Epithelial cell of proximal tubule (primary cell): ENCODE measurements at places on chromosomes 6 and 20.

DNA sequence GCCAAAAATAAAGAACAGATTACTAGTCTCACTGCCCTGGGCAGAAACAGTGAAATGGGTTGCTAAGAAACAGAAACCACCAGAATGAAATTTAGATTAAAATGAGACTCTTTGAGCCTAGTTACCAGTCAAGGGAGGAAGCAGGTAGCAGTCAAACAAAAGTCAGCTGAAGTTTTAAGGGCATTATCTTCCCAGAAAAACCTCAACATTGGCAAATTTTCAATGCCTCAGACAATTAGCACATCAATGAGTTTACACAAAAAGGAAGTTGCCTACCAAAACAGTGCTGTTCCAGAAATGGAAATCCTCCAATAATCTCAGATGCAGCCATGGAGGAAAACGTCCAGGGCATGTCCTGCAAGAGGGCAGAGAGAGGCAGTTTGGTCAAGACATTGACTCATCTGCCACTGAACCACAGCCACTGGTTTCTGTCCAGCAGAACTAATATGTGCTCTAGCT is 399.7 kb upstream of the ADGRB3 start:
- no peak for DNase-seq

DNA sequence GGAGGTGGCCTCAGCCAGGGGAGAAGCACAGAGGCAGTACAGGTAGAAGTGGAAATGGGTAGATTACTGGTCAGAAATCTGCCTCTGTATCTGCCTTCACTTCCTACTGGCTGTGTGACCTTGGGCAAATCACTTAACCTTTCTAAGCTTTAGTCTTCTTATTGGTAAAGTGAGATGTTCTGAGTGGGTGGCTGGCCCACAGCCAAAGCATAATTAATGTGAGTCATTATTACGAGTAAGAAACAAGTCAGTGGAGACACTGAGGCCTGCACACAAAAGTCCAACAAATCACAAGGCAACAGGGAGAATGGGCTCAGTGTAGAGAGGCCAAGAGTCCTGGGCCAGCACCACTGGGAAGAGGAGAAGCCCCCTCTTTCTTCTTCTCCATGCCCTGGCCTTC is 39.1 kb downstream of the NRN1 start:
- DNase-seq: no peak

DNA sequence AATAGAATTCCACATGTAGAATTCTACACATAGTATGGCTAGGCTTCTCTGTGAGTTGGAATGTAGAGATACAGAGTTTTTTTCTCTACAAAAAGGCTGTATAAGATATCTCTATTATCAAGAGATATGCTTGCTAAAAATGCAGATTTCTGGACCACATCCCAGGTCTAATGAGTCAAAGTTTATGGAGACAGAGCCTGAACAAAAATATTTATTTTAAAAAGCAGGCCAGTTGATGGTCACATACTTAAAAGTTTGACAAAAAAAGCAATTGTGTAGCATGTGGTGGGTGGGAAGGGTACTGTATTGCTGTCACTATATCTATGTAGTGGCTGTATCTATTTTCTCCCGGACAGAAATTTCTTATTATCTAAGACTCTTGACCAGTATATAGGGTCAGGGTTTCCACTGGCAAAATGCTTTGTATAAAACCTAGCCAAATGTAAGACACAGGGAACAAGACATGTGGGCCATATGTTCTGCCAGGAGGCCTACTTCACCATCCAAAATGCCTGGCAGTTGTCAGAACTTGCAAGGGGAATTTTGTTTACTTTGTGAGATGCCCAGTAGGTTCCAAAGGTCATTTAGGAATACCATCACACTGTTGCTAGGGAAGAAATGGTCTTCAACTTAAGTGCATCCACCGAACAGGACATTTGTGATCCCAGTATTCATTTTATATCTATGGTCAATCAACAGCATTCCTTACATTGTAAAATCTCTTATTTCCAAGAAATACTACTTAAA is 60.6 kb downstream of the SHPRH start:
- DNase-seq: no peak

DNA sequence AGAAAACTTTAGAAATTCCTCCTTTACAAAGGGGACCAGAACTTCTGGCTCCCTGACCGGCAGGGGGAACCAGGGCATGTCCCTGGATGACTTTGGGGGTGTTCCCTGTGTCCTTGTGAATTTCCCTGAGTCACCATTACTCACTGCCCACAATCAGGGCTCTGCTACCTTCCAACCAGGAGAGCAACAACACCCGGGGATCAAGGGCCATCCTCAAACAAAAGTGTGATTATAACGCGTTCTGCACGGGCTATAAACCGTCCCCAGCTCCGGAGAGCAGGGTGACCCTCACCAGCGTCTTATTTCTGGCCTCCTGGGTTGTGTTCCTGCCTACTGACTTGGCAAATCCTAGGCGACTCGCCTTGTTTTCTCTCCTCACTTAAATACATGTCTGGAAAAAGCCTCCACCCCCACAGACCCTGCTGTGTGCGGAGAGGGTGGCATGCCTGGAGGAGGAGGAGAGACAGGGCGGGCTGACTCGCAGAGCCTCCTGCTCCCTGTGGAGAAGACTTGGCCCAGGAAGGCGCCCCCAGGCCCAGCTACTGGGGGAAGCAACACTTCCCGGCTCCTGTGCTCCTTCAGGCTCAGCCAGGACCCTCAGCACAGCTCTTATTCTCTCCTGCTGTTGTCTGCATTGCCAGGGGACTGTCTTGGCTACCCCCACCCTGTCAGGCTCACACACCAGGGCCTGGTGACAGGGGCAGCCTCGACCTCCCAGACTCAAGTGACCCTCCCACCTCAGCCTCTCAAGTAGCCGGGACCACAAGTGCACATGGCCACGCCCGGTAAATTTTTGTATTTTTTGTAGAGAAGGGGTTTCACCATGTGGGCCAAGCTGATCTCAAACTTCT is 54.1 kb downstream of the FGD2 start:
- DNase-seq: peak; percentile 92

- DNase-seq: no peak
These were observed 29.0 kb downstream of the SLC12A5 start for GRCh38 chr20:46057856-46058598.

GRCh38 chr20:41848180-41848579 is 230.0 kb upstream of the CHD6 start:
- no peak for DNase-seq

GRCh38 chr6:40727271-40727670 is 140.1 kb upstream of the LRFN2 start:
- DNase-seq: no peak

GRCh38 chr6:118892355-118892991 is 1.5 kb upstream of the ASF1A start:
- DNase-seq: no peak

DNA sequence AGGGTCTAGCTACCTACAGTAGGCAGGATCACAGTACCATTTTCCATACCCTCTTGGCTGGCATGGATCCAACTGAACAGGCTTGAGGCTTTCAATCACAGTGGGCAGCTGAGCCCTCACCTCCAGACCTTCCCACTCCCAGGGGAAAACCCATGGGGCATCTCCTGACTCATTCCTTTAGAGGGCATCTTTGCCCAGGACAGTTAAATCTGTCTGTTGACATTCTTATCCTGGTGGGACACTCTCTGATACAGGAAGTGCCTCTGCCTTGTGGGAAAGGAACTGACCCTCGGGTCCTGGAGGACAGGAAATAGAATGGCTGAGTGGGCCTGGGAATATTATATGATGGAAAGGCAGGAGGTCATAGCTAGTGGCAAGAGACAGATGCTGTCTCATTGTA is 10.2 kb upstream of the EPB41L1 start:
- no peak for DNase-seq

GRCh38 chr20:17445543-17445942 is 85.6 kb downstream of the BFSP1 start:
- DNase-seq: no peak

DNA sequence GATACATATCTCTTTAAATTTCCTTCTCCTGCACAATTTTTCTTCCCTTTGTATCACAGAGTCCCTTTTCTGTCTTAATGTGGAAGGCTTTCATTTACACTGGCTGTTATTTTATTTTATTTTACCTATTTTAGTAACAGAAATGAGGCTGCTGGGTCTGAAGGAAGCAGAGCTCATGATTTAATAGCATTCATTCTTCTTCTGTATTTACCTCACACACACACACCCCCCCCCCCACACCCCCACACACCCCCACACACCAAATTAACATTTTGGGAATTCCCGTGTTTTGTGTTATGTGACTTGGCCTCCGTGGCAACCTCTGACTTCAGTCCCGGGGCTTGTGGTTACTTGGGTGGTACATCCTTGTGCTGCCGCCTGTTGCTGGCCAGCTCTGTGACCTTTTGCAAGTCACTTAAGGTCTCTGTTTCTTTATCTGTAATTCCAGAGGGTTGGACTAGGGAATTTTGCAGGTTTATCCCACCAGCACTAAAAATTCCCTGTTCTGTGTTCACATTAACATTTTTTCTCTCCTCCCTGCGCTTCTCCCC is 108.8 kb downstream of the TIAM2 start:
- no peak for DNase-seq

- no peak for DNase-seq
These were observed 91.4 kb downstream of the PRKN start for GRCh38 chr6:162636167-162636566.

DNA sequence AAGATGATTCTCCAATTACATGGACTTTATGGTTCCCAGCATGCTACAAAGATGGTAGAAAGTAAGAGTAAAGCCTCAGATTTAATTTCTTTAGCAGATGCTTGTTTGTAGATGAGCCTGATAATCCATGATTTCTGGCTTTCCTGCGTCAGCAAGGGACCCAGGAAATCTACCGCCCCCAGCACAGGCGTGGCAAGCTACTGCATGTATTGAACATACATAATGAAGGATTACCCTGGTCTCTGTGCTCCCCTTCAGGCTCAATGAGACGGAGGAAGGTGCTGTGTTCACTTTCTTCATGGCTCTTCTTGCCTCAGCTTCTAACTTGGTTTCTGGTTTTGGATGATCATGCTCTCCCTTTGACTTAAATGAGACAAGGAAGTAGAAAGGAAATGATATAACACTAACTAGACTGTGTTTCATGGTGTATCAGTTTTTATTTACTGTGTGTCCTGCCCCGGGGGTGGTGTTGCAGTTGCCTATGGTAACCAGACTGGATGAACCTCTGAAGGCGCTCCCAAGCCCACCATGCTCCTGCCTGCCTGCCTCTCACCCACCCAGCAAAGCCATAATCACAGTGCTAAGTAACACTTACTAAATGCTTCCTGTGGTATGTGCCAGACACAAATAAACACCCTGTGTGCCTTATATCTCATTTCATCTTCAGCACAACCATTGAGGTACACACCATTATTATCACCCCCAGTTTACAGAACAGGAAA is 17.9 kb downstream of the GCM1 start:
- no peak for DNase-seq

- no peak for DNase-seq
These were observed 198.8 kb upstream of the OPRM1 start for GRCh38 chr6:153840039-153840850.

DNA sequence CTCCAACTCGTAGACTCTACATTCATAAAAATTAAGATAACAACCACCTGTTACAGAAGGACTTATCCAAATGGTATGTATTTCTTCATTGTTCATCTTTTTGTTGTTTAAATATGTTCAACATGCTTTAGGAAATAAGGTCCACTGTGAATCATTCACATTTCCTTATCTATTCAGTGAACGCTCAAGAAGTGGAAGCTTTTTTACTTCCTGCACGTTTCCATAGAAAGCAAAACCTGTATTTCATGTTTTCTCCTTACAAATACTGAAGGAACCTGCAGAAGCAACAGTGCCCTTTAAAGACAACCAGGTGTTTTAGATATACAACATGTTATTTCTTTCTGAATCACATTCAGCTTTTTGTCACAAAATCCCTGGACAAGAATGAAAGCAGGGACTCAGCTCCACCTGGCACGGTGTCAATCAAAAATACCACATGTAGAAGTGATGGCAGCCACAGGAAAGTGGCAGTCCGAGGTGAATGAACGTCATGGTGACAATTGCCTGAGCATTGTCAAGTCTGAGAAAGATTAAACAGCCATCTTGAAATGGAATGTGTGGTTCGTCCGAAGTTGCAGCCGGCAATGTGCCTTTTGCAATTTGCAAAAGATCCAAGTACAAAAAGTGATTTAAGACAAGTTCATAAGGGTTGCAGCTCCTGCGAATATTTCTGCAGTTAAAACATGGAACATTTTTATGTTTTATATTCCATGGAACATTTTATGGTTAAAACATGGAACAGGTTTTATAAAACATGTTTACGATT is 66.7 kb upstream of the RIPOR2 start:
- DNase-seq: no peak

DNA sequence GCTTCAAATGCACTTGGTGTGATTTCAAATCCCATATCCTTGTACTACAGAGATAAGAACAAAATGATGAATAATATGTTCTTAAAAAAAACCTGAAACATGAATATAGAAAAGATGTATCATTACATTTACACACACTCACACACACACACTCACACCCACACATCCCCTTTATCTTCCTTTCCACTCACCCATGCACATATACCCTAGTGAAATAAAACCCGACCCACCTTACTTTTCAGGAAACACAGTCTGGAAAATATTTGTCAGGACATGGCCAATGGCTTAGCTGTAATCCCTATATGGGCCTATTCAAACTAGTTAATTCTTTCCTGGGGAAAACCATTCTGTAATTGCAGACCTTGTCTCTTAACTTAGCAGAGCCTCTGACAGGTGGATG is 60.8 kb upstream of the EDN1 start:
- no peak for DNase-seq

DNA sequence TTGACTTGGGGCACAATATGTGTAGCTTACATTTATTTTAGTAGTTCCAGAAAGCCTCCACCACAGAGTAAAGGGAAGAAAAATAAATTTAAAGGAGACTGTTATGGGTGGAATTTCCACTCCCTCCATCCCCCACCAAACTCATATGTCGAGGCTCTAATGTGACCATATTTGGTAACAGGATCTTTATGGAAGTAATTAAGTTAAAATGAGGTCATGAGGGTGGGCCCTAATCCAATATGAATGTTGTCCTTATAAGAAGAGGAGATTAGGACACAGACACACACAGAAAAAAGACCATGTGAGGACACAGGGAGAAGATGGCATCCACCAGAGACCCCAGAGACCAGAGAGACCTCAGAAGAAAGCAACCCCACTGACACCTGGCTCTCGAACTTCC is 189.7 kb downstream of the EDN1 start:
- DNase-seq: no peak

GRCh38 chr6:50706575-50706974 is 6.8 kb upstream of the TFAP2D start:
- no peak for DNase-seq

DNA sequence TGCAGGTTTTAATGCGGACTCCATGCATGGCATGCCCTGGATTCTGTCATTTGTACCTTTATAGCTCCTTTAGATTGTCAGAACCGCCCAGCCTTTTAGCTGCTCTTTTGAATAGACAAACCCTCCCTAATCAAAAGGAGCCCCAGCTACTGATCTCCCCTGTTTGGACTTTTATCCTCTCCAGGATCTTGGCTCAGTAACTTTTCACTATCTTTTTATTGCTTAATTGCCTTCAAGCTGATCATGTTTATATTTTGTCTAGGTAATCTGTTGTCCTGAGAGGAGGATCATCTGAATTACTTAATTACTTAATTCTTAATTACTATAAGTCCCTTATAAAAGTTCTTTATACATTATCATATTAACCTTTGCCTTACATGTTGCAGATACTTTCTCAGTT is 93.2 kb downstream of the HIVEP1 start:
- no peak for DNase-seq

GRCh38 chr6:112010328-112010727 is 43.6 kb upstream of the CCN6 start:
- DNase-seq: no peak
